ENCODE measurements at places on chromosomes 3 and 15.

GRCh38 chr3:38276917-38277630, 5.0 kb upstream of the SLC22A14 start:
- no peak for DNase-seq

GRCh38 chr3:77468626-77469020, 428.7 kb downstream of the ROBO2 start:
- DNase-seq: no peak

DNA sequence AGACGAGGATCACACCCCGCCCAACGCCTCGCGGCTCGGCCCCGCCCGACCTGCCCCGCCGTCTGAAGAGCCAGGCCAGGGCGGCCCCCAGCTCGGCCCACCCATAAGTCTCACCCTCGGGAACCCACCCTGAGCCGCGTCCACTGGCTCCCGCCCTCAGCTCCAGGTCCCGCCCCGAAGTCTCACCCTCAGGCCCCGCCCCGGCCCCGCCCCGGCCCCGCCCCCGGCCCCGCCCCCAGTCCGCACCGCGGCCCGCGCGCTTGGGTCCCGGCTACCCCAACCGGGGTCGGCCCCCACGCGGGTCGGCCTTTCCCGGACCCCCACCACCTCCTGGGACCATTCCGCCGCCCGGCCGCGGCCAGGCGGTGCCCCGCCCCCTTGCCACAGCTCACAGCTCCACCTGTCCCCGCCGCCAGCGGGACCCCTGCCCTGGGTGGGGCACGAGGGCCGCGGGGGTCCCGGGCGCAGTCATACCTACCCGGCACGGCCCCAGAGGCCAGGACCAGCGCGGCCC, 489 bp downstream of the CSPG5 start:
- DNase-seq: peak; percentile 15

DNA sequence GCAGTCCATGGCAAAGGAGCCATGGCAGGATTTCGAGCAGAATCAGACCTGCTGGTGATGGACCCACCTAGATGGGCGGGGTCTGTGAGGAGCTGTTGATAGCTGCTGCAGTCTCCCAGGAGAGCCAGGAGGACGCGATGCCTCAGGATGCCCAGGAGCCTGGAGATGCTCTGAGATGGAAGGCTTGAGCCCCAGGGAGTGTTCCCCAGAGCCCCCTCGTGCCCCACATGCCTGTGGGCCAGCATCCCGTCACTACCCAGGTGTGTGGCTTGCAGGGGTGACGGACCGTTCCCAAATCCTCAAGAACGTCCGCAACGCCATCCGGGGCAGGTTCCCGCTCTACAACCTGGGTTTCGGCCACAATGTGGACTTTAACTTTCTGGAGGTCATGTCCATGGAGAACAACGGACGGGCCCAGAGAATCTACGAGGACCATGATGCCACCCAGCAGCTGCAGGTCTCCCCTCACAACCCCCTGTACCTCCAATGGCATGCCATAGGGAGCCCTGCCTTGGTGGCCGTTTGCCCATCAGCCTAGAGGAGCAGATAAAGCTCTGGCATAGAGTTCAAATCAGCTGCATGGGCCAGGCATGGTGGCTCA, 6.7 kb downstream of the ITIH1 start:
- DNase-seq: no peak

- no peak for DNase-seq
These were observed 32.5 kb upstream of the GOLGA8A start for GRCh38 chr15:34470091-34470490.

DNA sequence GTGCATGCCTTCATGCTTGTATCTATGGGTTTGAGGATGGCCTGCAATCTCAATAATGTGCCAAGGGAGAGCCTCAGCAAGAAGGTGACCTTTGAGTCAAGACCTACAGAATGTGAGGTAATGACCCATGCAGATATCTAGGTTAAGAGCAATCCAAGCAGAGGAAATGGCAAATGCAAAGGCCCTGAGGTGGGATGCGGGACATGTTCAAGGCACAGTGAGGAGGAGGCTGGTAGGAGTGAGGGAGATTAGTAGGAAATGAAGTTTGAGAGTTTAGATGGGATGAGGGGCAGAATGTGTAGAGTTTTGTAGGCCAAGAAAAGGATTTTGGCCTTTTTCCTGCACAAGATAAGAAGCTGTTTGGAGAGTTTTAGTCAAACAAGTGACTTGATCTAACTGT, 4.7 kb upstream of the MAP2K5 start:
- DNase-seq: no peak

DNA sequence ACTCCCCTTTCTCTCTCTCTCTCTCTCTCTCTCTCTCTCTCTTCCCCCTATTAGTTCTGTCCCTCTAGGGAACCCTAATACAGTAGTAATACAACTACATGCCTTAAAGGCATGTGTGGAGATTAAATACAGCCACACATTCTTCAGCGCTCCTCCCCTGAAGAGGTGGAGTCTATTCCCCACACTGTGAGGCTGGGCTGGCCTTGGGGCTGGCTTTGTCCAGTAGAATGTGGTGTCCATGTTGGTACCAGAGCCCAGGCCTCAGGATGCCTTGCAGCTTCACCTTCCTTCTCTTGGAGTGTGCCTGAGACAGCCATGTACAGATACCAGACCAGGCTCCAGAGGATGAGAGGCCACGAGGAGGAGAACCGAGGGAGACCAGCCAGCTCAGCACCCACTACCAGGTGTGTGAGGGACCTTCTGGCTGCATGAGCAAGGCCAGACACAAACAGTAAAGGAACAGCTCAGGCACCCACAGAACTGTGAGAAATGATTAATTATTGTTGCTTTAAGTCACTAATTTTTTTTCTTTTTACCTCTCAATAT, 10.7 kb downstream of the SLC6A20 start:
- DNase-seq: no peak

DNA sequence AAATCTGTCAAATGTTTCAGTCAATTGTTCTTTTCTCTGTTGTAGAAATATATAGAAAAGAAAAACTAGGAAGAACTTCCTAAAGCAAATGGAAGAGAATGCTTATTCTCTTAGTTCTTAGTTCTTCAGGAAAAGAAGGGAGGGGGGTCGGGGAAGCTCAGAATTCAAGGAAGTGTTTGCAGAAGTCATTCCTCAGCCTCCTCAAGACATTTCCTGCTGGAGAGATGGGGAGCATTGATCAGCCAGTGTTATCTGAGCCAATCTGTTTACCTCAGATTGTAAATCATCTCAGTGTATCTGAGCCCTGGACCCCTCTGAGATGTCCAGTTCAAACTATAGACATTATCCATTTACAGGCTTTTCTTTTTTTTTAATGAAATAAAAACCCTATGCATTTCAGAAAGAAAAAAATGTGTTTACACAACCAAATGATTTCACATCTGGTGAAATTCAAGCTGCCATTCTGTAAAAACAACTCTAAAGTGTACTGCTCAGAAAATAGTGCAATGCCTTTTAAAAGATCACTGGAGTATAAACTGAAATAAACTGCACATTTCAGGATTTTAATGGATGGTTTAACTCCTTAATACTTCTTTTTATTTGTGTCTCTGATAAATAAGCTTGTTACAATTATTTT, 460.7 kb downstream of the ROBO1 start:
- no peak for DNase-seq

GRCh38 chr3:64408770-64409169, 183.5 kb upstream of the PRICKLE2 start:
- DNase-seq: peak; percentile 31

GRCh38 chr3:54936561-54936960, 8.7 kb upstream of the LRTM1 start:
- peak; percentile 39 for DNase-seq

- DNase-seq: peak; percentile 60
These were observed 30.9 kb downstream of the PTH1R start for GRCh38 chr3:46908294-46908985.

DNA sequence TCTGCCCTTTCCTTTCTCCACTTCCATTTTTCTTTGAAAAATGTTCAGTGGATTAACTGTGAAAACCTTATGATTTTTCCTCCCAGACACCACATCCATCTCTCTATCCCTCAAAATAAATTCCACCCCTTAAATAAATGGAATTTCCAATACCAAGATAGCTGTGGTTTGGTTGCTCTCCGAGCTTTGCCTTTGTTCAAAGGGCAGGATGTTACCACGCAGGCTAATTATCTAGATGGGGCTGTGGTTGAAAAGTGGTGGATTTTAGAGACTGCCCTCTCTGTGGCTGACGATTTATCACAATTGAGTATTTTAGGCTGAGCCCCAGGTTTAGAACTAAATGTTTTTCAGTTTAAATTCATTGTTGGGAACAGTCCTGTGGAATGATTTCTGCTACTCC, 36.9 kb upstream of the CMSS1 start:
- DNase-seq: peak; percentile 87

GRCh38 chr15:101539492-101539891, 50.0 kb upstream of the PCSK6 start:
- DNase-seq: no peak

DNA sequence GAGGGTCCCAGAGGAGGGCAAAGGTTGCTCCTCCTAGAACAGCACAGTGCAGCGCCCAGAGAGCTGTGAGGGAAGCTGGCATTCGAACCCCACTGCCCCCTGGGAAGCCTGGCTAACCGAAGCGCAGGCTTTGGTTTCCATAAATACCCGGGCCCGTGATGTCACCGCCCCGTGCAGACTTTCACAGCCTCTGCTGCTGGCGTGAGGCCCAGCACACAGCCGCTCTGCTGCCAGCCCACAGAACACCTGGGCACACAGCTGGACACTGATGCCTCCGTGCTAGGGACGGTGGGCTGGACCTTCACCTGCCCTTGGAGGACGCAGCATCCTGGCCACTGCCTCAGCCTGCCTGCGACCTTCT, 1.0 kb downstream of the IQSEC1 start:
- peak; percentile 12 for DNase-seq

GRCh38 chr3:38755130-38755529, 60.9 kb downstream of the SCN10A start:
- no peak for DNase-seq

DNA sequence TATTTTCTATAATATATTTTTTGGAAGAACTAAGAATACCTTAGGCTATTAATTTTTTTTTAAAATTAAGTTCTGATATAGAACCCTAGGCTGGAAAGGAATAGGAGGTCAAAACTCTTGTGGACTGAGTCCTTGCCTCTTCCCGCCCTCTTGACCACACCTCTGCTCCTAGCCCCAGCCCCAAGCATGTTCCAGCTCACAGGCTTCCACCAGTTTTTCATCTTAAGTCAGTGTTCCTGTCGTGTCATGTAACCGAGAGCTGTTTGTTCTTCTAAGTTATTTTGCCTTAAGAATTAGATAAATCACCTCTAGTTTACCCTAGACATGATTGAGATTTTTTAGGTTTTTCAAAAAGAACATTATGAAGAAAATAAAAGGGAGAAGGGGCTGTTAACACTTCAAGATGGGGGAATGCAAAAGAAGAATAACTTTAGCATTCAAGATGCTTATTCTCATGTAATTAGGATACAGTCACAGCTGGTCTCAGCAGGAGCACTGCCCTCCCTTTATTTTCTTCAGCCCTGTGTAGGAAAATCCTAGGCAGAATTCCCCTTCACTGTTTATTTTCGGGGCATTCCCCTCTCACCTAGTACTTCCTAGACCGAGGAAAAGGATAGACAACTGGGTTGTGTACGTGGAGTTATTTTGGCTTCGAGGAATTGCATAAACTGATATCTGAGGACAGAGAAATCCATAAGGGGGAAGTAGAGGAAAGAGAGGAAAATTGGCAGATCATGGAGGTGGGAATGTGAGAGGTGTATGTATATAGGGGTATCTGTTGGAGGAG, 110.2 kb downstream of the CMSS1 start:
- DNase-seq: no peak

DNA sequence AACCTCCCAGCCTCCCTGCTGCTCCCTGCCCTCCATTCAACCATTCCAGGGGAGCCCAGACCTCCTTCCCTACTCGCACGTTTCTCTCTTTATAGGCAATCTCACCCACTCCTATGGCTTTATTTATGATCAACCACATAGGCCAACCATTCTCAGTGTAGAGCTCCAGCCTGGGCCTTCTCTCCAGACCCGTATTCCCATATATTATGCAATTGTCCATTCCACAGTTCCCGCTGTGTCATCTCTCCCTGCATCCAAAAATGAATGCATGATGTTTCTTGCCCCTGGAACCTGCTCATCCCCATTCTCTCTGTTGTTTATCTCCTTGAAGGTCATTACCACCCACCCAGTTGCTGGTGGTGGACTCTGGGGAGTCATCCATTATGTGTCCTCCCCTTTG, 140.7 kb downstream of the LIPC start:
- no peak for DNase-seq

DNA sequence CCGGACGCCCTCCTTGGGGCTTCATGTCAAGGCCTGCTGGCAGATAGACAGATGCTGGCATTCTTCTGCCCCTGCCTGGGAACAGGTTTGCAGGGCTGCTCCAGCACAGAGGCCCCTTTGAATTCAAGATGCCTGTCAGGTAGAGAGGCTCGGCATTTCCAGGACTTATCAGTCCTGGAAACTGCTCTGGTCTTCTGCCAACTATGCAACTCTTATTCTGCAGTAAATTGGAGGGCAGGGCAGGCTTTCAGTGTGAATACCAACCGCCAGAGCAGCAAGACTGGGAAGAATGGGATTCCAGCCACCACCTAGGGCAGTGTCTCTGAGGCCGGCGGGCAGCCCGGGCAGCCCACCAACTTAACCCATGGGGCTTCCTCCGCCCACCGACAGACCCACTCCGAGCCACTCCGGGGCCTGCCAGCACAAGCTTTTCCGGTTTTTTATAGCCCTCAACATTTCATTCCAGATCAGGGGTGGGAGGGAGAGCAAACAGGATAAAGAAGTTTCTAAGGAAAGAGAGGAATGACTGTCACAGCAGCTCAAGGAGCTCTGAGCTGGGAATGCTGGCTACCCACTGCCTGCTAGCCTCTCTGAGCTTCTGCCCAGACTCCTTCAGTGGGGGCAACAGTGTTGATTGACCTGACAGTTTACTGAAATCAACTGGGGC, 140.9 kb downstream of the NTRK3 start:
- DNase-seq: no peak

DNA sequence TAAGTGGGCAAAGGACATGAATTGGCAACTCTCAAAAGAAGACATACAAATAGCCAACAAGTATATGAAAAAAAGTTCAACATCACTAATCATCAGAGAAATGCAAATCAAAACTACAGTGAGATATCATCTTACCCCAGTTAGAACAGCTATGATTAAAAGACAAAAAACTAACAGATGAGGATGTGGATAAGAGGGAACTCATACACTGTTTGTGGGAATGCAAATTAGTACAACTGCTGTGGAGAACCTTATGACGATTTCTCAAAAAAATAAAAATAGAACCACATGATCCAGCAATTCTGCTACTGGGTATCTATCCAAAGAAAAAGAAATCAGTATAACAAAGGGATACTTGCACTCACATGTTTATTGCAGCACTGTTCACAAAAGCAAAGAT, 28.6 kb downstream of the NEK10 start:
- no peak for DNase-seq

DNA sequence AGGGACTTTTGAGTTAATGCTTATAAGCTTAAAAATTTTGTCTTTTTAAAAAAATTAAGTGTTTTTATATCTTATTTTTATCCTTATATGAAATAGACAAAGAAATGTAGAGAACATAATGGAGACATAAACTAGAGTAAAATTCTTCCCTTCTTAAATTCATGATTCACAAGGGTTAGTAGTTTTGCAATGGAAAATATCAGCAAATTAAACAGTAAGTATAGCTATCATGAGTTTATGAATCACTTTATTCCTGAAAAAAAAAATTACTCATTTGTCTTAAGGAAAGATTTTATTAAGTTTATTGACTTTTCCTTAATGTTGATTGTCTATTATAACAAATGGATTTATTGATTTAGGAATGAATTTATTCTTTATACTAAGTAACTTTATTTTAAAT, 4.3 kb downstream of the ATP6V1A start:
- DNase-seq: no peak

GRCh38 chr3:192482391-192482790, 244.9 kb downstream of the FGF12 start:
- peak; percentile 14 for DNase-seq

Data from fibroblast of skin of right biceps (primary cell).